Neural crest cell (in vitro differentiated cells): ENCODE measurements at places on chromosomes 6 and 20. TPM values are rescaled to one million over a fixed set of nuclear protein-coding genes. Genes with fewer than 3 reads are reported as not detected.

- DNase-seq: no peak
- H3K27ac ChIP-seq: no peak overlapping the region
- peaks cover 78% of the 10 kb centered on the region for H3K27me3 ChIP-seq
- peak overlapping the region; percentile 59 for H3K4me3 ChIP-seq
Measured at GRCh38 chr20:62477669-62478455, 2.1 kb upstream of the GATA5 start.

Gene RCAN2
- 3.6 TPM in 2 replicates for total RNA-seq

- no peak overlapping the region for H3K27ac ChIP-seq
- H3K4me1 ChIP-seq: no peaks in the 10 kb centered on the region
- no peak for DNase-seq
Measured at GRCh38 chr20:39800548-39800947, 838.4 kb downstream of the DHX35 start.

Gene BPIFB1
- not detected in 2 replicates for total RNA-seq

Gene ELOVL4
- 9.0 and 10.1 TPM in 2 replicates for total RNA-seq

- H3K27me3 ChIP-seq: no peaks in the 10 kb centered on the region
- H3K36me3 ChIP-seq: no peaks in the 10 kb centered on the region
- peaks cover 4% of the 10 kb centered on the region for H3K4me1 ChIP-seq
- H3K4me3 ChIP-seq: no peak overlapping the region
Measured at GRCh38 chr6:15143086-15143485, 102.8 kb upstream of the JARID2 start.

Gene XKR7
- total RNA-seq: 4.5 and 4.9 TPM in 2 replicates

Gene HCRTR2
- not detected in 2 replicates for total RNA-seq
